ENCODE measurements at places on chromosomes 11 and 22.
A peak's percentile ranks its signal among the peaks of the same experiment; 100 is the strongest.

GRCh38 chr11:66987924-66988637 is 13.0 kb downstream of the C11orf86 start:
- DNase-seq = no peak

DNA sequence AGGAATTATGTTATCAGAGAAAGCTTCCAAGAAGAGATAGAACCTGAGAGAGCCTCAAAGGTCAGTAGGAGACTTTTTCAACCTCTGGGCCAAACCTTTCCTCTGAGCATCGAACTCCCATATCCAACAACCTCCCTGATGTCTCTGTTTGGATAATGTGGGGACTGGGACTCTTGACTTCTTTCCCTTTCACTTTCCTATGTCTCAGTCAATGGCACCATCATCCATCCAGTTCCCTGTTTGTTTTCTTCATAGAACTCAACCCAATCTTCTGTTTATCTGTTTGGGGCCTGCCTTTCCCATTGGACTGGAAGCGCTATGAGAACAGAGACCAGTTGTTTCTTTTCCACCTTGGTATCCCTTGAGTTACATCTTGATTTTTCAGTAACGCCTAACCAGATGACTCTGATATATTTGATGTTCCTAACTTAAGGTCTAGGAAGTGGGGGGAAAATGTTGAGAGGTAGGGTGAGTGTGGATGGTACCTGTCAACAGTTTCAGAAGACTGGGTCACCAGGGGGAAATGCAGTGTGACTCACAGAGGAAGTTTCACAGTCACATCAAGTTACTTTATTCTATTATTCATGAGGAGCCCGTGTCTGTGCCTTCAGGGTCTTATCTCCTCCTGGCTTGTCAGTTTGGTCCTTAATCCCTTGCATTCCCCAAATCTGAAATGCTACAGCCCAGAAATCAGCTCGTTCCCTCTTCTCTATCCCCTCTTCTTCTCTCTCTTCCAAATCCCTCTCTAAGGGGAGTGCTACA is 4.5 kb upstream of the KCNE3 start:
- no peak for DNase-seq

DNA sequence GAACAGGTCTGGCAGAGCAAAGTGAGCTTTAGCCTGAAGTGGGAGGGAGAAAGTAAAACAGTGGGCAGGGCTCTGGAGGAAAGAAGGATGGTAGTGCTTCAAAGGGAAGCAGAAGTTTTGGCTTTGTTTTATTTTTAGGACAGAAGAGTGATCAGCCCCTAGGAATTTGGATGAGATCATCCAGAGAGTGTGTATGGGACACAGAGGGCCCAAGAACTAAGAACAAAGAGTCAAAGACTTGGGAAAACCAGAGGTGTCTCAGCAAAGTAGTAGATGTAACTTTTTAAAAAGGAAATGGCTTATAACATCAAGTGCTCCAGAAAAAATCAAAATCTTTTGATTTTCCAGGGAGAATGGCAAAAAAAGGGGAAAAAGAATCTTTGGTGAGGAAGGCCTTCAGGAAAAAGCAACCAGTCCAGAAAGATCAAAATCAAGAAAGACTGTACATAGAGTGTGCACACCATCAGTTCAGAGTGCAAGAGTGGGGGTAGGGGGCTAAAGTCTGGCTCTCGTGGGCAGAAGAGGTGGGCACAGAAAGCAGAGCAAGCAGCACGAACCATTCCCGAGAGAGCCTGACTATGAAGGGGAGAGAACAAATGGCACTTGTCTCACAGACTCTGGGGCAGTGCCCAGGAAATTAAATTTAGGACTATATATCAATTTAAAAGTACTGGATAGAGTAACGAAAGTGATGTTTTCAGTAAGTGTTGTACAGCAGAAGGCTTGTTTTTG is 30.0 kb downstream of the MAPK1 start:
- no peak for DNase-seq

DNA sequence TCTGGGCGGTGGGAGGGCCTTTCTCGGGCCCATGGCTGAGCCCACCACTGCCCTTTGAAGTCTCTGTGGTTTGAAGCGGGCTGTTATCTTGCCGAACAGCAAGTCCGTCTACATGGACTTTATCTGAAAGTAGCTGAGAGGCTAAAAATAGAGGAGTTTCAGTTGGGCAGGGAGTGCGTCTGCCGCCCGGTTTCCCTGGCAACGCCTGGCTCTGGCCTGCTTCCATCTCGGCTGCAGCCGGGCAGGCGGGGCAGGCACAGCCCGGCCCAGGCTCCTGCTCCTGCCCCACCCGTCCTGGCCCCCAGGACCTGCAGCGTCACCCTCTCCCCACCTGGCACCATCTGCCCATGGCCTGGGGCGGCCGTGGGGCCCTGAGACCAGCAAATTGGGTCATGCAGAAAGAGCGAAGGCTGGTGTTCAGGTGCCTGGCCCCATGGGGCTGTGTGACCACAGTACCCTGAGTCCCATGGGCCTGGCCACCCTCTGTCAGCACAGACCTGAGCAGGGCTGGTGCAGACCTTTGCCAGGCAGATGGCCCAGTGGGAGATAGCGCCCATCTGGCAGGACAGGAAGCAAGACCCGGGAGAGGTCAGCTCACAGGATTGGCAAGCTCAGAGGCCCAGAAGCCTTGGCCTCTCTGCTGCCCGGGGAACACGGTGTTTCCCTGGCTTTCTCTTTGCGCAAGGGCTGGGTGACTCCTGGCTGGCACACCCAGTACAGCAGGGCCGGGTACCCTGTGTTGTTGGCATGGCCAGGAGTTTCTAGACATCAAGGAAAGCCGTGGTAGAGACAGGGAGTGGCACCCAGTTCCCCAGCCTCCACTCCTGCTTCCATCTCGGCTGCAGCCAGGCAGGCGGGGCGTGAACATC is 79.1 kb upstream of the KCNQ1OT1 start:
- peak; percentile 64 for DNase-seq

DNA sequence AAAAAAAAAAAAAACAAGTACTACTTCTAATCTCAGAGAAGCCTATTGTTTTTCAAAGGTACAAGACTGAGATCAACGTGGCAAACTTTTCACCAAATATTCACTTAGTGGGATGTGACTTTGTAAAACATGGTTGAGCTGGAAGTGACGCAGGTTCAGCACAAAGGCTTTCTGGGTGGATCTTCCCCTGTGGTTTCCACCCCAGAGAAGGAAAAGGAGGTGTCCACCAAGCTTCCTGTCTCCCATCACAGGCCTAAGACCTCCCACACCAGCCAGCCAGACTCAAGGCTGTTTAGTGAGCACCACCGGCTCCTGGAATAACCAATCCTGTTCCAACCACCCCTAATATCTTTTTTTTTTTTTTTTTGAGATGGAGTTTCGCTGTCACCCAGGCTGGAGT is 5.7 kb downstream of the TMEM184B start:
- peak; percentile 66 for DNase-seq

DNA sequence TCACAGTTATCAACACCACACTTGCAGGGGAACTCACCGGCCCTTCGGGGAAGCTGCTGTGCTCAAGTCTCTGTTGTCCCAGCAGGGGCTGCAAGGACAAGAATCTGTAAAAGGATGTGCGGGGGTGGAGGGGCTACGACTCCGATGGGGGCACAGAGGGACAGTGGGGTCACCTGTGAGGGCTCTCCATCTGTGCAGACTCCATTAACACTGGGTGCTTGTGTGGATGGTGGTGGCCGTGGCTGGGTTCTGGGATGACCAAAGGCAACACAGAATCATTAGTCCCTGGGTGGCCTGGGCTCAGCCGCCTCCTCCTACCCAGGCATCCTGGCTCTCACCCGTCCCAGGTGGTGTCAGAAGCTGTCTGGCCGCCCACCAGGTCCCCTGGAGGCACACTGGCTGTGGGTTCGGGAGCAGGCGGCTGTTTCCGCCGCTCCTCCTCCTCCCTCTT is 10.2 kb upstream of the RBM4B start:
- DNase-seq = no peak

DNA sequence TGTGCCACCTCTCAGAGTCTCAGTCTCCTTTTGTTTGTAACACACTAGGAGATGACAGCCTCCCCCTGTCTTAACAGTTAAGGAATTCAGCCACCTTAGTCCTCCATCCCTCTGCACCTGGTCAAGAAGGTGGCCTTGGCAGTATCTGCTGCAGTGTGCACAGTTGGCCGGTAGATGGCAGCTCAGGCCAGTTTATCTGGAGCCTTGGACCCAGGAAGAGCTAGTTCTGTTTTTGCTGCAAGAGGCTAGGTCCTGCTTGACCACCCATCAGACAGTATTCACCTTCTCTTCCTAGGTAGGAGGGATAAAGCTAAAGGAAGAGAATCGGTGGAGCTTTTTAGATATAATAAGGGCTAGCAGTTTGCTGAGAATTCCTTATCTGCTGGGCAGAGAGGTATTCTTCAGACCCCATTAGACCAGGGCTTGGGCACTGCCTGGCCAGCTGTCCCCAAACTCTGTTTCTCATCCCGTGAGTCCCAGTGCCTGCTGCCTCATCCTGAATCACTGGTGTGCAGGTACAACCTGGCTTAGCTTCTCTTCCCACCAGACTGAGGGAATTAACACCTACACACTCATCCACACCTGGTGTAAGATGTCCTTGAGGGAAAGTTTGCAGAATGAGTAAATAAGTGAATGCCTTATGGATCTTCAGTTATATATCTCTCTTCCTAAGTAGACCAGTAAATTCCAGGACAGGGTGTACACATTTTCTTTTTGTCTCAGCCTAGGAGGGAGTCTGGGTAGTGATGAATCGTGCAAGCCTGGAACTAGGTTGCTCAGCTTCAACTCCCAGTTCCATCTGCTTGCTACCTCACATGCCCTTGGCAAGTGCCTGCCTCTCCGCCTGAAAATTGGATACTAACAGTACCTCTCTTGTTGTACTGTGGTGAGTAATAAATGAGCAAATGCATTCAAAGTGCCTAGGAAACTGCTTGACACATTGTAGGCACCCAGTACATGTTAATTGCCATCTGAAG is 70.8 kb upstream of the NARS2 start:
- DNase-seq = peak; percentile 46

DNA sequence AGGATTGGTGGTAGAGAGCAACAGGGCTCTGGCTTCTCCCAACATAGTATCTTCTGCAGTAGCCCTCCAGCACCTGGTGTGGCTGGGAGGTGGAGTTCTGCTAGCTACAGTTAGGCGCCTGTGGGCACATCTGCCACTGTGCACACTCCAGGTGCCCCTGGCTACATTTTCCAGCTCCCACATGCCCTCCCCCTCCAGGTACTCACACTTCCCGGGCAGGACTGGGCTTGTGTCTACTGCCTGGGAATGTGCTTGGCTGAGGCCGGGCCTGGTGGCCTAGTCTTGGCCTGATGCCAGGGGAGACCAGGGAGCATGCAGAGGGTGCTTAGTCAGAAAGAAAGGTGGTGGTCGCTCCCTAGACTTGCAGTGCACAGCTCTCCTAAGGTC is 15.8 kb downstream of the PHLDB1 start:
- no peak for DNase-seq

All from CMK (cell line).